ENCODE measurements at places on chromosomes 4 and X.
A peak's percentile ranks its signal among the peaks of the same experiment; 100 is the strongest.

GRCh38 chrX:74382613-74383012 lies 38.7 kb upstream of the SLC16A2 start:
- DNase-seq = no peak

DNA sequence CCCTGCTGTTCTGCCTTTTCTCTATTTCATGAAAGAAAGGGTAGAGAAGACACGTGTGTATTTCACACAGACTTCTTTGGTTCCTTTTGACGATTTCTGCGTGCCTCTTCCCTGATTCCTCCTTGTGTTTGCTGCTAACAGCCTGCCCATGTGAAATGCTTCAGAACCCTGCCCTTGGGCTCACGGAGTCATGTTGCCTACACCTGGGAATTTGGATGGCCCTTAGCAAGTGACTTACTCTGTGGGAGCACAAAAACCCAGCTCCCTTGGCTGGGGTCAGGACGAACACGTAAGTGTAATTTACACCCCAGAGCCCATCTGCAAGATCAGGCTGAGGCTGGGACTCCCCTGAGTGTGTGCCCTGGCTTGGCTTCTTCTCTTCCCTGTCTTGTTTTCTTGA lies 220.3 kb upstream of the BCOR start:
- no peak for DNase-seq

GRCh38 chrX:77793946-77794345 lies 7.9 kb upstream of the ATRX start:
- DNase-seq = no peak

GRCh38 chr4:22678940-22679854 lies 13.5 kb upstream of the GBA3 start:
- DNase-seq = no peak

DNA sequence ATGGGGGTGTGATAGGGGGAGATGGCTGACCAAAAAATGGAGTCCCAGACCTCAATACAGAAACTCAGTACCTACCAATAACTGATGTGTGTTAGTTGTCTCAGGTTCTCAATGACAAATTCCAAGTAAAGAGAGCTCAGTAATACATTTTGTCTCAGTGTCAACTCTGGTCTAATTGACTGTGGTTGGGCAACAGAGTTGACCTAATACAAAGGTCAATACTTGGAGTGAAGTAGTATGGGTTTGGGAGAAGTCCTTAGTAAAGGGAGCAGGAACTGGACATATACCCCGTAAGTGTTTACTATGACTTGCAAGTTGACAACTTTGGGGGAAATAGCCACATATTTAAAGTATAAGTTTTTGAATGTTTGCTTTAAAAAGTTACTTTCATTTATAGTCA lies 20.5 kb upstream of the LCORL start:
- DNase-seq = no peak

GRCh38 chrX:17654116-17654515 lies 83.2 kb upstream of the SCML1 start:
- peak; percentile 8 for DNase-seq

GRCh38 chr4:96145601-96146000 lies 305.7 kb downstream of the PDHA2 start:
- no peak for DNase-seq

GRCh38 chr4:36269101-36269500 lies 12.3 kb upstream of the DTHD1 start:
- DNase-seq = no peak

- DNase-seq = no peak
Observed at GRCh38 chr4:120299631-120300030, 233.0 kb upstream of the MAD2L1 start.

- DNase-seq = no peak
Observed at GRCh38 chr4:69057620-69058409, 38.5 kb upstream of the UGT2B7 start.

GRCh38 chr4:68951806-68952585 lies 392 bp upstream of the UGT2A3 start:
- no peak for DNase-seq

DNA sequence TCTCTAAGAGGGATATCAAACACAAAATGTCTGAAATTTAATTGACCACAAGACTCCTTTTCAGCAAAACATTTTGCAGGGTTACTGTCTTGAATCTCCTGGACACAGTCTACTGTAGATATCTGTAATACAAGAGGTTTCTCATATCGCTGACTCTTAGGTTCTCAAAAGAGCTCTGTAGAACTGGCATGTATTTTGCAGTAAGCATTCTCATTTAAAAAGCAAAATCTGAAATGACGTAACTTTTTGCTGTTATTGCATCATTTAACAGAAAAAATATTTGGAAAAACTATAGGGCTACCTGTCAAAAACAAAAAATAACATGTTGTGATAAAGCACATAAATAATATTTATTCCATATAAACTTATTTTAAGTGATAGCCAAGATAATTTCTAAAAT lies 114.2 kb downstream of the CDS1 start:
- no peak for DNase-seq

DNA sequence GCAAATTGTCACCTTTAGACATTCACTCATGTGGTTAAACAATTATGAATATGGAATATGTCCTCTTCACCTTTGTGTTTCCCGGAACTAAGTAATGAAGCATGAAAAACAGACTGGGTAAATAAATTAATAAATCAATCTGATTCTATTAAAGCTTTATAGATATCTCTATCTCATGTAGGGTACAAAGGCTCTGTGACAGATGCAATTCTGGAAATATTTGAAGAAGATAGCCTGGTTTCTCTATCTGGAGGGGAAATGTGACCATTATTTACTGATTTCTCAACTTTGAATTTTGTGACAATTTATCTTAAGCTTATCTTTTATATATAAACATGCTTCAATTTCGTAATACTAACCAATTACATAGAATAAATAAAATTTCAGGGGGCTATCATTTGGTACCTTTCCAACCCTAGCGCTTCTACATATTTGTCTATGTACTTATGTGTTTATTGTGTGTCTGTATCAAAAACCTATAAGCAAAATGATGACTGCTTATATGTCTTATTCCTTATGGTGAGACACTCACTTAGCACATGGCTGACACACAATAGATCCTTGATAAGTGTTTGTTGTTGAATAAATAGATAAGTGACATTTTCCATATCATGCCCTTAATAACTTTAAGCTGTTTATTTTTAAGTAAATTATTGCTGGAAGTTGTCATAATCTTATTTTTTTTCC lies 9.9 kb downstream of the CTSO start:
- no peak for DNase-seq

DNA sequence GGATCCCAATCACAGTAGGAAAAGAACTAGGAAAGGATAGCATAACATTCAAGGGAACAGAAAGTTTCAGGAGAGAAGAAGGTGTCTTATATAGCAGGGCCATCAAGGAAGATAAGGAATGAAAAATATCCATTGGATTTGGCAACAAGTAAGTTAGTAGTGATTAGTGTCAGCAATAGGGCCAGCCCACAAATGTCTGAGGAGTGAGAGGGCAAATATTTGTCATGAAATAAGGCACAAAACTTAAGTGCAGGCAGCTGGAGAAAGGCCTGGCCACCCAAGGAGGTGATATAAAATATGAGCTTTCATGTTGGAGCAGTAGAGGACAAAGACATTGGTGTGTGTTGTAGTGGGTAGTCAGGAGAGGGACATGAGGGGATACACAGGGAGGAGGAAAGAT lies 132.1 kb downstream of the COL4A6 start:
- no peak for DNase-seq

- no peak for DNase-seq
Observed at GRCh38 chr4:8739317-8739716, 132.3 kb downstream of the HMX1 start.

DNA sequence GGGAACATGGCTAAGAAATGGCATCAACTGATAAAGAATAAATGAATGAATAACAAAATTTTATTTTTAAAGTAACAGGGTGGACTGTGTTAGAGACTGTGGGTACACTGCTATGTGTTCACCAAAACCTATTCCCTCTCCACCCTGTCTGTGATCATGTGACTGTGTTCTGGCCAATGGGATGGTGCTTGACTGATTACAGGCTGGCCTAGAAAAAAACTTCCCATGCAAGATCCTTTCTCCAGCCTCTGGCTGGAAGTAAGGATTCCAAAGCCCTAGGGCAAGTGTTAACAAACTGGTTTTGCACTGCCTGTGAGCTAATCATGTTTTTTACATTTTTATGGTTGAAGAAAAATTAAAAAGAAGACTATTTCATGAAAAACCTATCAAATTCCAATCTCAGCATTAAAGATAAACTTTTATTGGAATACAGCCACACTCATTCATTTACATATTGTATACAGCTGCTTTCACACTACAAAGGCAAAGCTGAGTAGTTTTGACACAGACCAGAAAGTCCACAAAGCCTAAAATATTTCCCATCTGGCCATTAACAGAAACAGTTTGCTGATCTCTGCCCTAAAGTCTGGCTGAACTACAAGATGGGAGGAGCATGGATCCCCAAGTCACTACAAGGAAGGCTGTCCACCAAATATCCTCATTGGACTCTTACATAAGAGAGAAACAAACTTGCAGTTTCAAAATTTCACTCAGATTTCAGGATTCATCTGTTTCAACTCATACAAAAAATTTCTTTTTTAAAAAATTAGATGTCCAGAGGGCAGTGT lies 133.2 kb downstream of the ARHGAP6 start:
- no peak for DNase-seq

DNA sequence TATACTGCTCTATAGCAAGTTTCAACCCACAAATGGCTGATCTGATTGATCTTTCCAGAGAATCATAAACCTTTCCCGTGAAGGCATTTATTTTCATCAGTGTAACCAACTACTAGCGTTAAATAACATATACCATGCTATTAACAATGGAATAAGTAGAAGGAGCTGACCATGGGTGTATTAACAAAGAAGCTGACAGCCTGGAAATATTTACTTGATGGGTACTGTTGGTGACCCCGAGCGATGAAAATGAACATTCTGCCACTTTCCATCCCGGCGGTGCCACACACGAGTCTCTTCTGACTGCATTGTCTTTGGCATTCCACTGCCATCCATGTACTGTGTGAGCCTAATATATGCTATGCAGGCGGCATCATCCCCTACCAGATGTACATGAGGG lies 304.4 kb downstream of the CAMK2D start:
- no peak for DNase-seq

- no peak for DNase-seq
Observed at GRCh38 chr4:79833857-79834256, 239.2 kb downstream of the ANTXR2 start.

DNA sequence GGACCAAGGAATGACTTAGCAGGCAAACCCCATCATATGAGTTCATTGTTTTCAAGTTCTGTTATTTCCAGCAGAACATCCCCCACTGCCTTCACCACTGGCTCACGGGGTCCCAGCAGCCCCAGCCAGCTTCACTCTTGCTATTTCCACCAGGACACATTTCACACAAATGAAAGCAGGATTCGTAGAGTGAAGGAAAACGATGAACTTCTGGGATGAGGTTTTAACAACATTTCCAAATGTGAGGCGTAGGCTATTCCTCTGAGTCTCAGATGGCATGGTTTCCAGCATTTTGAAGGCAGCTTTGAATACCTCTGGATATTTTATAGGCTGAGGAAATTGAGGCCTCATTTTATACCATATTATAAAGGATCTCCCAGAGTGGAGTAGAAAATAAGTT lies 32.9 kb upstream of the EGFL6 start:
- no peak for DNase-seq

DNA sequence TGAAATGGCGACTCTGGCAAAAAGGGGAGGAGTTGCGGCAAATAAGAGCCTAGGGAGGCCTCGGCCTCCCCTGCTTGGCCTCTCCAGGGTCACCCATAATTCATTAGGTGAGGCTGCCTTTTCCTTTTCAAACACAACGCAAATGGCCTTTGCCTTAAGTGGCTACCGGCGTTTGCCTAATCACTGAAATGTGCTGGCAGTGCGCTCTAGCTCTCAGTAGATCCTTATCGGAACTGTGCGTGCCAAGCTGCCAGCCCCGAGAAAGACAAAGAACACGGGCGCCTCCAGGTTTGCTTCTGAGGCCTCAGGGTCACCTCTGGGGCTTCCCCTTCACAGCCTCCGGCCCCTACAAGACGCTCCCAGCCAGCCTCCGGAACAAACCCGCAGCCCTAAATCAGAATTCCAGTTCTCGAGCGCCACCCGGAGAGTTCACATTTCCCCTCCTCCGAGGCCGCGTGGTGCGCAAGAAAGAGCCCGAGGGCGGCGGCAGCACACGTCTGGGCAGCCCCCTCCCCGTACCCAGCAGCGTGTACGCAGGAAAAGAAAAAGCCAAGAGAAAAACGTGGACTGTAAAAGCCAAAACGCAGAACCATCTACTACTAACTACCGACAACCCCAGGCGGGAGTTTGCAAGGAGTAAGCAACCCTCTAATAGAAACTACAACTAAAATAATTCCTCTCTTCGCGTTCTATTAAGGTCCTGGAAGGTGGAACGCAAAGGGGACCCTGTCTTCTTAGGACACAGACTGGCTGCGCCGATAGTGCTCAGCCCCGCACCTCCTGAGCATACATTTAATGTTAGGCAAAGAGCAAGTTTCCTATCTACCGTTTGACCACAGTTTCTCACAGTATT lies 76.5 kb upstream of the BCOR start:
- DNase-seq = no peak

DNA sequence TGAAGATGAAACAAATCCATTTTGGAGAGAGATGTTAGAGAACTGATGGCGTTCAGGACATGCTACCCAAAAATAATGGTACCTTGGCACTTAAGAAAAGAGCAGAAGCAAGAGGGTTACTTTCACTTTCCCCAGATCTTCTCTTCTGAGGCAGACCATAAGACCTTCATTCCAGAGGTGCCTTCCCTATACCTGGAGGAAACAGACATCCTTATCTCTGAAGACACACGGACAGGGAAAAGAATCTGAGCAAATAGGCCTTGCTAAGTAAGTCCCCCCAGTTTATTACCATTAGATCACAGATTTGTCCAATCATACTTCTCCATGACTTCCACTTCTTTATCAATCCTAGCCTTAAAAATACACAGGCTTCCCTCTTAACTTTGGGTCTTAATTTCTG lies 2.0 kb upstream of the FGF2 start:
- no peak for DNase-seq

DNA sequence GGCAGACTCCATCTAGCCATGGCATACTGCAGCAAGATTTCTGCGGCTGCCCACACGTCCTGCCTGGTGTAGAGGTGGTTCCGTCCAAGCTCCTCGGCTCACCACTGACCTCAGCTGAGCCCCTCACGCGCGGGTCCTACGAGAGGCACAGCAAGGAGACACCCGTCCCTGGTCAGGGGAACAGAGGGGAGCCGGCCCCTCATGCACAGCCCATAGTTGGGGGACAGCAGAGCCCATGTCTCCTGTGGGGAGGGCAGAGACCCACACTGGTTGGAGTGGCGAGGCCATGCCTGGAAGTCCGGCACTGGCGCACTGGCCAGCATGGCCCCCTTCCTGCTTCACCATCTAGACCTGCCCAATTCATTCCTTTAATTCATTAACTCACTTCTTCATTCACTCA lies 80.8 kb downstream of the HTRA3 start:
- no peak for DNase-seq

- DNase-seq = no peak
Observed at GRCh38 chr4:41748074-41748570, 403 bp downstream of the PHOX2B start.
